Tibial nerve (tissue), 4 donors: ENCODE measurements at places on chromosomes 12 and 14.
A peak's percentile ranks its signal among the peaks of the same experiment; 100 is the strongest.

DNA sequence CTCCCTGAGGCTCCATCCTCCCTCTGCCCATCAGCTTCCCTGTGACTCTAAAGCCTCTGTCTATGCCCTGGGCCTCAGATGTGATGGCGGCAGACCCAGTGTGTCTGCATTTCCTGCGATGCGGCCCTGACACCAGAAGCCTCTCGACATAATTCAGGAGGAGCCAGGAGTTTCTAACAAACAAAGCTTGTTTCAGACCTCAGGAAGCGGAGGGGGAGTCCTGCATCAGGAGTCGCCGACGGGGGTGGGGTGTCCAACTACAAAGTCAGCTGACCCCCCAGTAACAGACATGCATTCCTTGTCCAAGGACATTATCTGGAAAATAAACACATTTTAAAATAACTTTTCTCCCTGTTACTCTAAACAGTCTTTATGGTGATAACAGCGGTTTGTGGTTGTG is 167.5 kb downstream of the DPF3 start:
- H3K4me3 ChIP-seq, result no peak overlapping the region
- H3K27ac ChIP-seq, result no peak overlapping the region
- H3K27me3 ChIP-seq, result no peaks in the 10 kb centered on the region
- no peaks in the 10 kb centered on the region for H3K4me1 ChIP-seq

- H3K4me3 ChIP-seq, result no peak overlapping the region
- no peaks in the 10 kb centered on the region for H3K36me3 ChIP-seq
- DNase-seq, result no peak
- H3K27me3 ChIP-seq, result no peaks in the 10 kb centered on the region
- H3K4me1 ChIP-seq, result no peaks in the 10 kb centered on the region
Observed at GRCh38 chr12:115403689-115404088, 719.7 kb upstream of the TBX3 start.

GRCh38 chr12:124577374-124577773 is 10.0 kb upstream of the NCOR2 start:
- no peaks in the 10 kb centered on the region for H3K36me3 ChIP-seq
- H3K27ac ChIP-seq, result no peak overlapping the region
- no peaks in the 10 kb centered on the region for H3K27me3 ChIP-seq
- H3K4me3 ChIP-seq, result no peak overlapping the region
- no peak for DNase-seq
- no peaks in the 10 kb centered on the region for H3K4me1 ChIP-seq

- H3K27ac ChIP-seq, result peak overlapping the region; percentile 26
- peaks cover 13% of the 10 kb centered on the region for H3K4me1 ChIP-seq
- H3K4me3 ChIP-seq, result no peak overlapping the region
- no peaks in the 10 kb centered on the region for H3K36me3 ChIP-seq
Observed at GRCh38 chr14:75198291-75198933, 22.0 kb upstream of the TMED10 start.
